Esophagus muscularis mucosa (tissue), 4 donors: ENCODE measurements at places on chromosomes 12 and 14. TPM values are rescaled to one million over a fixed set of nuclear protein-coding genes. Genes with fewer than 3 reads are reported as not detected.

The ZDHHC22 gene
- total RNA-seq = not detected

DNA sequence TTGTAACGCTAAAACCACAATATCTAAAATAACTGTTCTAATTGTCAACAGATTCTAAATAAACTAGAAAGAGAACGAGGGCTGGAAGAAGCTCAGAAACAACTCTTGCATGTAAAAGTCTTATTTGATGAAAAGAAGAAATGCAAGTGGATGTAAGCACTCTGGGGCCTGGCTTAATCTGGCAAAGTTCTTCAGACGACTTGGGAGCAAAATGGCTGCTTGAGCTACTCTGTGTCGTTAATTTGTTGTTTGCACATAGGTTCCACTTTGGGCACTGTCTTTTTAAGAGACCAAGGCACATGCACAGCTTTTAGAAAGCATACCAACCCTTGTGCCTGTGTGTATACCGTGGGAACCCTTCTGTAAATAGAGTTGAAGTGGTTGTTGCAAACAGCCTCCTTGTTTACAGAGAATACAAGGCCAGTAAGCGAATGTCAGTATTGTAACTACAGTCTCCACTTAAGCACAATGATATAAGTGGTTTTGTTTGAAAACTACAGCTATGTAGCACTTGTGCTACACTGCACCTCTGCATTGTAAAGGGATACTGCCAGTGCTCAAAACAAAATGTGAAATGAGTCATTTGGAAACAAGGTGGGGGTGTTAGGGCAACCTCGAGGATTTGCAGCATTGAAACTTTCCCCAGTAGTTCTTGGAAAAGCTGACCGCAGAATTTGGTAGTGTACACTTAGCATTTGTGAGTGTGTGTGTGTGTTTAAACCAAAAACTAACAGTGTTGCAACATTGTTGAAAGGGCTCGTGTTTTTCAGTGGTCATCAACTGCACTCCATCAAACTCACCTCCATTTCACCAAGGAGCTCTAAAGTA lies 154.3 kb downstream of the CEP83 start:
- H3K27me3 ChIP-seq = no peaks in the 10 kb centered on the region
- no peak overlapping the region for H3K27ac ChIP-seq
- peaks cover 4% of the 10 kb centered on the region for H3K36me3 ChIP-seq
- no peaks in the 10 kb centered on the region for H3K4me1 ChIP-seq
- DNase-seq = no peak

The ANKS1B gene
- total RNA-seq = 28.7 TPM

DNA sequence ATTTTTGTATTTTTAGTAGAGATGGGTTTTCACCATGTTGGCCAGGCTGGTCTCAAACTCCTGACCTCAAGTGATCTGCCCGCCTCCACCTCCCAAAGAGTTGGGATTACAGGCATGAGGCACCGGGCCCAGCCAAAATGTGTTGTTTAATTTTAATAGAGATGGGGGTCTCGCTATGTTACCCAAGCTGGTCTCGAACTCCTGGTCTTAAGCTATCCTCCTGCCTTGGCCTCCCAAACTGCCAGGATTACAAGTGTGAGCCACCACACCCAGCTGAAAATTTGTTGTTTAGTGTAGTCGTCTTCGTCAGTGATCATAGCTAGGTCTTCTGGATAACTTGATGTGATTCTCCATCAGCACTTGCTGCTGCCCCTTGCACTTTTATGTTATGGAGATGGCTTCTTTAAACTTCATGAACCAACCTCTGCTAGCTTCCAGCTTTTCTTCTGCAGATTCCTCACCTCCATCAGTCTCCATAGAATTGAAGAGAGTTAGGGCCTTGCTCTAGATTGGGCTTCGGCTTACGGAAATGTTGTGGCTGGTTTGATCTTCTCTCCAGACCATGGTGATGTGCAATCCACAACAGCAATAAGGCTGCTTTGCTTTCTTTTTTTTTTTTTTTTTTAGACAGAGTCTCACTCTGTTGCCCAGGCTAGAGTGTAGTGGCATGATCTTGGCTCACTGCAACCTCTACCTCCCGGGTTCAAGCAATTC lies 13.0 kb downstream of the ISCU start:
- H3K36me3 ChIP-seq = no peaks in the 10 kb centered on the region
- peaks cover 8% of the 10 kb centered on the region for H3K4me1 ChIP-seq
- no peaks in the 10 kb centered on the region for H3K27me3 ChIP-seq
- H3K27ac ChIP-seq = no peak overlapping the region

DNA sequence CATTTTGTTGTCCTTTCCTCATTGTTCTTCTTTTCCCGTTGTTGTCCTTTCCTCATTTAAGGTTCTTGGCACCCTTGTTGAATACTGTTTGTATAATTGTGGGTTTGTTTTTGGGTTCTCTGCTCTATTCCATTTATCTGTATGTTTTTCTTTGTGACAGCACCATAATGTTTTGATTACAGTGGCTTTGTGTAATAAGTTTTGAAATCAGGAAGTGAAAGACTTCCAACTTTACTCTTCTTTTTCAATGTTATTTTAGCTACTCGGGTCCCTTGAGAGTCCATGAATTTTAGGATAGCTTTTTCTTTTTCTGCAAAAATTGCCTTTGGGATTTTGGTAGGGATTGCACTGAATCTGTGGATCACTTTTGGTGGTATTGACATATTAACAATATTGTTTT lies 28.1 kb downstream of the ETNK1 start:
- H3K36me3 ChIP-seq = no peaks in the 10 kb centered on the region
- no peaks in the 10 kb centered on the region for H3K27me3 ChIP-seq
- H3K4me3 ChIP-seq = no peak overlapping the region

The BTBD7 gene
- 35.7 TPM for total RNA-seq

The ACRBP gene
- 3.3 TPM for total RNA-seq

DNA sequence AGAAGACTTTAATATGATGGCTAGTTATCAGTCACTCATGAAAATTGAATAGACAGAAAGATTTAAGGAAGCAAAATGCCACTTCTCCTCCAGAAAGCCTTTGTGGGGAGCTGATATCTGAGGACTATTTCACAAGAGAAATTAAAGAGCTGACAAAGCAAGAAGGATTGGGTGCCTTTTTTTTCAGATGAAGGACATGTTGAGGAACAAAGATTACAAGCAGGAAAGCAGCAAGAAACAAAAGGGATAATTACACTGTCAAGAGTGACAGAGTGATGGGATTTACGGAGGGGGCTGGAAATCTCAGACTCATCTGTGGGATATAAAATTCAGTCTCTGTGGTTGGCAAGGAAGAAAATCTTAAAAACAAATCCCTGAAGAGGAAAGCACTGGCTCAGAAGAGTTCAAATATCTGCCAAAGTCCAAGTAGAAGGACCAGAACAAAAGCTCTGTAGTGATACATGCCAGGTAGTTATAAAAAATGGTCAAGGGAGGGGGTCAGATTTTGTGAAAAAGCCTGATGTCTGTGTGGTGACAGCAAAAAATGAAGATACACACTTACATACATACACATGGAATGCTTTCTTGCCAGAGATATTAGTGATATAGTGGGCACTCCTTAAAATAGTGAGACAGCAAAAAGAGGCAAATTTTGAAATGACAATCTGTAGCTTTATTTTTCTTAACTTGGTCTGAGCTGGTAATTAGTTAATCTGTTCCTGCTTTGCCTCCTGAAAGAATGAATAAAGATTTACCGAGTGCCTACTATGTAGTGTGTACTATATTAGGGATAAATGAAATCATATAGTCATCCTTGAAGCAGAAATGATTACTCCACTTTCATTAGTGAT lies 62.9 kb downstream of the EPS8 start:
- no peak for DNase-seq
- H3K27me3 ChIP-seq = no peaks in the 10 kb centered on the region
- no peaks in the 10 kb centered on the region for H3K4me1 ChIP-seq

DNA sequence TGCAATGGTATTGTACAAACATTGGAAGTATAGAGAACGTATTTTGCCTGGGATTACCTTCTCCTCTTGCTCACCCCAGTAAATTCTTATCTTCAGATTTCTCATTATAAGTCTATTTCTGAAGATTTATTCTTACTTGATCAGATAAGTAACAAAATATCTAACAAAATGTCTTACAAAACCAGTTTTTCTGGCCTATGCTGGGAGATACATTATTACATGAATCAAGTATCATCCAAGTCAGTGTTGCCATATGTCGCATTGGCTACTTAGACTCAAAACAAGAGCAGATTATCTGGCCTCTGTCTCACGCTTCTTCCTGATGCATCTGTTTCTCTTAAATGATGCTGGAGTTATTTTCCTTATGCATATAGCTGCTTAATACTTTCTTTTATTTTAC lies 408.5 kb downstream of the CCER1 start:
- H3K27me3 ChIP-seq = no peaks in the 10 kb centered on the region
- no peaks in the 10 kb centered on the region for H3K4me1 ChIP-seq
- no peak for DNase-seq
- no peaks in the 10 kb centered on the region for H3K36me3 ChIP-seq
- H3K27ac ChIP-seq = no peak overlapping the region

GRCh38 chr14:61561657-61562276 lies 133.5 kb upstream of the HIF1A start:
- H3K4me3 ChIP-seq = no peak overlapping the region
- no peaks in the 10 kb centered on the region for H3K27me3 ChIP-seq
- no peak for DNase-seq
- H3K4me1 ChIP-seq = peaks cover 46% of the 10 kb centered on the region
- no peaks in the 10 kb centered on the region for H3K36me3 ChIP-seq

DNA sequence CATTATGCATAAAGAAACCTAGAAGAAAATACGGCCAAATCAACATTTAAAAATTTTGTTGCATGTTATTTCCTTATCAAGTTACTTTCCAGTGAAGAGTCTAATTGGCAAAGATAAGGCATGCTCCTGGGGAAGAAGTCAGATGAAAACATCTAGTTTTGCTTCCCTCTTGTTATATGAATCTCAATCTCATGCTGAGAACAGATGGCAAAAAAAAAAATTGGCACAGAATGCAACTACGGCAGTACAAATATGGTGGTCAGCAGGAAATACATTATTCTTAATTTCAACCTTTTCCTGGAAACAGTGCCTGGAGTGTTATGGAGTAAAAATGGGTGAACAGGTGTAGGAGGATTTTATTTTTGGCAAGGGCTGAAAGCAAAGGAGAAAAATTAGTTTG lies 32.8 kb downstream of the HECTD4 start:
- DNase-seq = no peak
- H3K4me3 ChIP-seq = no peak overlapping the region
- H3K36me3 ChIP-seq = no peaks in the 10 kb centered on the region
- H3K4me1 ChIP-seq = peaks cover 36% of the 10 kb centered on the region
- H3K27ac ChIP-seq = no peak overlapping the region

DNA sequence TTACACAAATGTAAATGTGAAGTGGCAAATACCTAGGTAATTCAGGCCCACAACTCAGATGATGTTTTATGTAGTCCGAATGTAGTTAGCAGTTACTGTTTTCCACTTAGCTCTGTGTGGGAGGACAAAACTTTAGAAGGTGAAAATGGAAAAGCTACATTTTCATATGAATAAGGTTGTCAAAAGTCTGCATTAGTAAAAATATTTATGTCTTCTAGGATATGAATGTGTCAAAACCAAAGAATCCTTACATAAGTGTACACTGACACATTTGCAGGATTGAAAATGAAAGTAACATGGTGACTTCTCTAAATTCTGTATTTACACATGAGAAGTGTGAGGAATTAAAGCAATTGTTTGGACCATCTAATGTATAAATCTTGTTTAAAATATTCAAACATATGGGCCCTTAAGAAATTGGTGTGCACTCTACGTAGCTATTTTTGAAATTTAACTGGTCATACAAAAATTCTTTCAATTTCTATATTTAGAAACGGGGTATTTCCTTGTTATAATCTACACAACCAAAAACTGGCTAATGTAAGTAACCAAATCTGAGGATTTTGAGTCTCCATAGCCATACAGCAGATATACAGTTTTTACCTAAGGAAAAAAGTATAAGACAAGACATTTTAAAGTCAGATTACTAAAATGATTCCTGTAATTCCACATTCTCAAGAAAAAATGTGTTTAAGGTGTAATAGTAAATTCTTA lies 5.4 kb downstream of the CDKN1B start:
- H3K4me3 ChIP-seq = peak overlapping the region; percentile 72
- no peak for DNase-seq
- peaks cover 53% of the 10 kb centered on the region for H3K4me1 ChIP-seq
- H3K27ac ChIP-seq = peak overlapping the region; percentile 98
- H3K27me3 ChIP-seq = no peaks in the 10 kb centered on the region
- H3K36me3 ChIP-seq = peaks cover 31% of the 10 kb centered on the region

The PLXNC1 gene
- total RNA-seq = 12.3 TPM
